ENCODE measurements at places on chromosomes 7 and 10.

- DNase-seq: no peak
Observed at GRCh38 chr7:55044791-55045190, 26.0 kb downstream of the EGFR start.

GRCh38 chr10:6473901-6474370 is 106.1 kb downstream of the PRKCQ start:
- no peak for DNase-seq

GRCh38 chr7:96671854-96672253 is 37.8 kb downstream of the SEM1 start:
- no peak for DNase-seq

GRCh38 chr10:79310200-79310865 is 36.9 kb upstream of the PPIF start:
- no peak for DNase-seq

GRCh38 chr7:96266015-96266414 is 55.9 kb downstream of the SLC25A13 start:
- no peak for DNase-seq

- no peak for DNase-seq
Observed at GRCh38 chr7:124489082-124489819, 276.3 kb downstream of the GPR37 start.

DNA sequence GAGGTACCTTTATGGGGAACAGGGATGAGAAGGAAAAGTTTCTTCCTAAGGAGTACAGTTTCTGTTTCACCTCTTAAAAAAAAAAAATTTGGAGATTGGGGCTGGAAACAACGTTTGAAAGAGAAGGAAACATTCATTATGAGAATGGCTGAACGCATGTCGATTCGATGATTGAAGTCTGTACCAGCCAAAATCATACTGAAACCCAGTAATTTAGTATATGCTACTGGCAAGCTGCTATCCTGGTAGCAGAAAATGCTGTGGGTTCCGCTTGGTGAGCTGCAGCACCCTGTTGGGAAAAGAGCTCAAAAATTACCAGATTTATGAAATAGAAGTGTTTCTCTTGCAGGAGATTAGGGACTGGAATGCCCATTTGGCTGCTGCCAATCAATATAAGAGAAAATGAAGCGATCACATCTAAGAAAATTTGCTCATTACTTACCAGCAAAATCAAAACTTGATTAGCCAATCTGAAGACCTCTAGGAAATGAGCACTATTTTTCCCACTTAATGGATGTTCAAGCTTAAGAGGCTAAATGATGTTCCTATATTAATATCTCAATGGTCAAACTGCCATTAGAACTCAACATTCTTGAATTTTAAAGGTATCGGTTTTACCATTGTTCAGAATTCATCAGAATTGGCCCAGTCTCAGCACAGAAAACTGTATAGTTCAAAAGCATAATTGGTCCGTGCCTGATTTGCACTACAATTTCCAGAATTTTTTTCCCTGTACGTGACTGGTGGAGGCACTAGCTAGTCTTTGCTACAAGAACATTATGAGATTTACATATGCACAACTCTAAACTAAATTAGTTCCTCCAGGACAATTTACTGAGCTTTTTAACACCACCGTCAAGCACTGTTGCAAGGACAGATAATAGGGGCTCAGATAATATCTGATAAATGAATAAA is 1.2 kb upstream of the ITGB1 start:
- no peak for DNase-seq

DNA sequence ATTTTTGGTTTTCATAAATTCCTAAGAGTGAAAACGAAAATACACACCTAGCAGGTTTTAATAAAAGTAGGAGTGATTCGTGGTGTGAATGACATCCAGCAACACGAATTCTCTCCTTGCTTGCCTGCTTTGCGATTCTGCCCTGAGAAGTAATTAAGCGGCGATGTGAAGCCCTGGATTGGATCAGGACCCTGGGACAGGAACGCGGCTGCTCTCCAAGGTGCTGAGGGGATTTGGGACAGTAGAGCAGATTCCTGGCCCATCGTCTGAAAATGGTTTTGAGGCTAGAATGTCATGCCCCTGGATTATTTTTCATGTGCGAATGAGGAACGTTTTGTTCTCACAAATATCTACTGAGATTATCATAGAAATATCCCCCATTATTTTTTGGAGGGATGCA is 7.8 kb downstream of the NPS start:
- DNase-seq: no peak

GRCh38 chr10:42859256-42859655 is 76.7 kb downstream of the BMS1 start:
- DNase-seq: no peak

- DNase-seq: no peak
Observed at GRCh38 chr10:12499076-12499986, 150.0 kb downstream of the CAMK1D start.

- DNase-seq: no peak
Observed at GRCh38 chr10:35216303-35216905, 89.8 kb downstream of the CREM start.

- DNase-seq: no peak
Observed at GRCh38 chr7:29461996-29462395, 101.6 kb upstream of the PRR15 start.

DNA sequence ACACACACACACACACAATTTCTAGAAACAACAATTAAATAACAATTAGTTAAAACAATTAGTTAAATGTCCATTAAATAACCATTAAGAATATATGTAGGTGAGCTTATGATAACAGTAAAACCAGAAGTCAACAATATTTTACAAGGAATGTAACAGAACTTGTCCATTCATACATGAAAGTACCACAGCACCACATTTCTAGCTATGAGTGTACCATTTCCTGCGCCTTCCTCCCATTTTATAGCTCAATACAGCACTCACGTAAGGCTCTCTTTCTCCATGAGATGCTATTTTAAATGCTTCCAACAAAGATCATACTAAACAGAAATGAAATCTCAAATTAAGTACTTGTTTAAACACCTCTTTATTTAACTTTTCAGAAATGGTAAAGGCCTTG is 367.3 kb upstream of the ZWINT start:
- no peak for DNase-seq

GRCh38 chr10:130661419-130661818 is 525.2 kb downstream of the GLRX3 start:
- DNase-seq: no peak

- no peak for DNase-seq
Observed at GRCh38 chr7:104363355-104363754, 35.0 kb downstream of the LHFPL3 start.

DNA sequence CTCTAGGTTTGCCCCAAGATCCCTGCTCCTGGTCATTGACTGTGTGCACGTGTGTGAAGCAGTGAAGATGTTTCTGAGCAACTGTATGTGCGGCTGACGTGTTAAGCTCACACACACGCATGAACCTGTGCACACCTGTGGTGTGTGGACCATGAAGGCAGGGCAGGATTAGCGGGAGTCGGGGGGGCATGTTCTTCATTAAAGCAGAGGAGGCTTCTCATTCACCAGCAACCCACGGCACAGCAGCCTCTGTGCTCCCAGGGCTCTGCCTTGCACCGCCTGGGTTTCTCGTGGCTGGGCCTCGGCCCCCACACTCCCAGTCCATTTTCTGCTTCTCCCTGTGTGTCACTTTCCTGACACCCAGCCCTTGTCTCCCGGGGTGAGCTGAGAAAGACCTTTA is 824 bp upstream of the TACR2 start:
- DNase-seq: no peak

DNA sequence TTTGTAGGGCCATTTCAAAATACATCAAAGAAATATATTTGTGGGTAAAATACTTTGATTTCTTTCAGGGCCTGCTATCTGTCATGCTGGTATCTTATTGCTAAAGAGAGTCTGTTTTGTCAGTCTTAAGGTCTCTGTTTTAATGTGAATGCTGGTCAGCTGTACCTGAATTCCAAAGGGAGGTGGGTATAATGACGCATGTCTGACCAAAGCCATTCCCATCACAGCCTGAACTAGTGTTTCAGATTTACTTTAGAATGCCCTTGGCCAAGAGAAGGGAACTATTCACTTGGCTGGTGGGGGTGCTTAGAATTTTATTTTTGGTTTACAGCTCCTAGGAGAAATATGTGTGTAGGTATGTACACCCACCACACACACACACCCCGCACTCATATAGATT is 30.6 kb upstream of the MYL10 start:
- DNase-seq: no peak

DNA sequence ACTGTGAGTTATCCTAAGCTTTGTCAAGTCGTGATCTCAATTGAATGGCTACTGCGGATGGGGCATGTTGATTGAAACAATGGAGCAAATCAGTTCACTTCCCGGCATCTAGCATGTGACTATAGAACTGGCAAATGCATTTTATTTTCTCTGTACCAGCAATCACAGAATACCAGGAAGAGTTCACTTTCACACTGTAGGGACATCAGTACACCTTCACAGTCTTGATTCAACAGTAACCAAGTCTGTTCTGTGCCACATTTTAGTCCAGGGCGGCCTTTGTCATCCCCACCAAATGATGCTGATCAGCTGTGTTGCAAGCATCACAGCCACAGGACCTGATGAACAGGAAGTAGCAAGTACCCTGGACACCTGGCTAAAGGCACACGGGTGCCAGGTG is 32.1 kb upstream of the JAKMIP3 start:
- DNase-seq: no peak

- DNase-seq: no peak
Observed at GRCh38 chr7:73999664-74000435, 28.1 kb upstream of the ELN start.

- no peak for DNase-seq
Observed at GRCh38 chr7:2956526-2957368, 86.9 kb downstream of the CARD11 start.

GRCh38 chr10:114094795-114095194 is 51.1 kb downstream of the ADRB1 start:
- DNase-seq: no peak

GRCh38 chr7:90474284-90475210 is 5.1 kb downstream of the PTTG1IP2 start:
- no peak for DNase-seq

GRCh38 chr7:44491229-44491628 is 771 bp upstream of the NUDCD3 start:
- no peak for DNase-seq

- no peak for DNase-seq
Observed at GRCh38 chr10:113959383-113959760, 84.3 kb upstream of the ADRB1 start.

- DNase-seq: no peak
Observed at GRCh38 chr10:86598151-86598550, 56.2 kb upstream of the OPN4 start.

Measured in BE2C (cell line).